Inflammatory macrophage treated with lipopolysaccharide for 4 hours (primary cell): ENCODE measurements at places on chromosomes 2 and 18.

GRCh38 chr2:18597618-18598017 lies 8.2 kb upstream of the NT5C1B start:
- no peak for DNase-seq

- peak; percentile 79 for DNase-seq
Observed at GRCh38 chr2:43519643-43520221, 76.1 kb downstream of the THADA start.

GRCh38 chr2:217979151-217979811 lies 23.5 kb downstream of the TNS1 start:
- no peak for DNase-seq

DNA sequence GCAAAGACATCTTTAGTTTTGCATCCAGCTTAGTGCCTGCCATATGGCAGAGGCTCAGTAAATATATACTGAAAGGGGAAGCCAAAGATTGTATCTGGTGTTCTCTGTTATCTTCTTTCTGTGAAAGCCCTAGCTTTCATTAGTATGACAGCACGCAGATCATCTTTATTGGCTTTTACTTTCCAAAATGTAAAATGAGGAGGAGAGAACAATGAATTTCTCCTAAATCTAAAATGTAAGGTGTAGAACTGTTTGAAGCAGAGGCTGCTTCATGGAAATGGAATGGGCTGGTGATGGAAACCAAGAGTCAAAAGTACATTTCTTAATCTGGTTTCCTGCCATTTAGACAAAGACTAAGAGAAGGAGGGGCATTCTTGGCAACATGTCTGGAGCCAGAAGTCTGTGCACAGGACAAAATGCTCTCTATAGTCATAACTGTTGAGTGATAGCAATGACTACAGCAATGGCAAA lies 1029.9 kb upstream of the PIK3C3 start:
- no peak for DNase-seq

DNA sequence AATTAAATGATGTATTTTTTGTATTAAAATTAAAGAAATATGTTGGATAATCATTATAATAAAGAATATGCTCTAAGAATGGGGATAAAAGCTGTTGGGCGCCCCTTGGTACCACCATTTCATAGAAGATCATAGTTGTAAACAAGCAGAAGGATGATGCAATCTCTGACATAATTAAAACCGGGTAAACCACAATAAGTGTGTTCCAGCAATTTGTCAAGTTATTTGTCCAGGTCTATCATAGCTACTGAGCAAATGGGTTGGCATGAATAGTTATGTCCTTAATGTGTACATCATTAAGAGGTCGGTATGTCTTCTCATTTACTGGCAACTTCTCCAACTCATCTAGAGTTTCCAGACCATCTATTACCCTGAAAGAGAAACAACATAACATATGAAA lies 6.7 kb upstream of the CLK1 start:
- no peak for DNase-seq

DNA sequence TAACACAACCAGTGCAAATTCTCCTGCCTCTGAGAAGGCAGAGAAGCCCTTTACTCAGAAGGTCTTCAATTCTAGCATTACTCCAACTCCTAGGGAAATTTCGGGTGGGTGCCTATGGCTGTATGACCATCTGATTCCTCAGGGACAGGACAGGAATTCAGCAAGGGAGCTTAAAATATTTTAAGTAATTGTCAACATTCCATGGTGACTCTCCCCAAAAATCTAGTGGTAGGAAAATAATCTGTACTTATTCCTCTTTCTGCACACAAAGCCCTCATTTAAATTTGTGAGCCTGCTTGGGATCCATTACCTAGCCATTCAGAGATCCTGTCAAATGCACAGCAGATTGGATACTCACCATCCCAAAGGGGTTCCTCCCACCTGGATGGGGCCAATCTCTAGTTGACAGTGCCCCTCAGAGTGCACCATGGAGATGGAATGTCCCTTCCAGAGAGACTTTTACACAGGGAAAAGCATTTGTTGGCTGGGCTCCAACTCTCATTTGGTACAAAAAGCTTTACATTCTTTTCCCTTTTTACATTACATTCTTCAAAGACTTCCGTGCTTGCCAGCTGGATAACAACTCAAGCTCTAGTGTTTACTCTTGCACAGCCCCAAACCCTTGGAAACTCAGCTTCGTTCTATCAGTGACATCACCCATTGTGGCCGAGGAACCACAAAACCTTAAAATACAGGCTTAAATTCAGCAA lies 3.1 kb upstream of the TMEM150A start:
- DNase-seq = no peak

GRCh38 chr2:126766969-126767296 lies 111.0 kb downstream of the GYPC start:
- no peak for DNase-seq

DNA sequence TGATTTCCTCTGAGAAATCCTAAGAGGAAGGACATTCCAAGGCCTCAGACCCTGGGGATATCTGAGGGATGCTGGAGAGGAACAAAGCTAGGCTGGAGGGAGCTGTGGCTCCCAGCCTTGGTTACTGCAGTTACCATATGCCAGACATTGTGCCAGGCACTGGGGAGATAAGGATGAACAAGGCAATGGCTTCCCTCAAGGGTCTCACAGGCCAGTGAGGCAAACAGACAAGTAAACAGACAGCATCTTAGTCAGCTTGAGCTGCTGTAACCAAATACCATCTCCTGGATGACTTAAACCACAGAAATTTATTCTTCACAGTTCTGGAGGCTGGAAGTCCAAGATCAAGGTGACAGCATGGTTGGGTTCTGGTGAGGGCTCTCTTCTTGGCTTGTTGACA lies 91.8 kb downstream of the SKA1 start:
- no peak for DNase-seq

DNA sequence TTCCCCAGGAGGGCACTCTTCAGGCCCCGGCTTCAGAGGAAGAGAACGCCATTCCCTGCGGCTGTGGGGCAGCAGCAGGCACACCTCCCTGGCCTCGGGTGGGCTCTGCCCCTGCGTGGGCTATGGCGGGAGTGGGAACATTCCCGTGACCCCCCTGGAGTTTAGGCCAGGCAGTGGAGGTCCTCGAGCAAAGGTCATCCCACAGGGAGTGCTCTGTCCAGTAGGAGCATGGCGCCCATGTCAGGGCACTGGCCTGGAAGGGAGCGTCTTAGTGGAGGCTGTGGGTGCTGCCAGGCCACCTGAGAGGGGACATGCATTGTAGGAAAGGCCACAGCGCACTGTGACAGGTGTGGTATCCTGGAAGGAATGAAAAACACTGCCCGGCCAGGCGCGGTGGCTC lies 9.2 kb upstream of the NFATC1 start:
- DNase-seq = no peak

DNA sequence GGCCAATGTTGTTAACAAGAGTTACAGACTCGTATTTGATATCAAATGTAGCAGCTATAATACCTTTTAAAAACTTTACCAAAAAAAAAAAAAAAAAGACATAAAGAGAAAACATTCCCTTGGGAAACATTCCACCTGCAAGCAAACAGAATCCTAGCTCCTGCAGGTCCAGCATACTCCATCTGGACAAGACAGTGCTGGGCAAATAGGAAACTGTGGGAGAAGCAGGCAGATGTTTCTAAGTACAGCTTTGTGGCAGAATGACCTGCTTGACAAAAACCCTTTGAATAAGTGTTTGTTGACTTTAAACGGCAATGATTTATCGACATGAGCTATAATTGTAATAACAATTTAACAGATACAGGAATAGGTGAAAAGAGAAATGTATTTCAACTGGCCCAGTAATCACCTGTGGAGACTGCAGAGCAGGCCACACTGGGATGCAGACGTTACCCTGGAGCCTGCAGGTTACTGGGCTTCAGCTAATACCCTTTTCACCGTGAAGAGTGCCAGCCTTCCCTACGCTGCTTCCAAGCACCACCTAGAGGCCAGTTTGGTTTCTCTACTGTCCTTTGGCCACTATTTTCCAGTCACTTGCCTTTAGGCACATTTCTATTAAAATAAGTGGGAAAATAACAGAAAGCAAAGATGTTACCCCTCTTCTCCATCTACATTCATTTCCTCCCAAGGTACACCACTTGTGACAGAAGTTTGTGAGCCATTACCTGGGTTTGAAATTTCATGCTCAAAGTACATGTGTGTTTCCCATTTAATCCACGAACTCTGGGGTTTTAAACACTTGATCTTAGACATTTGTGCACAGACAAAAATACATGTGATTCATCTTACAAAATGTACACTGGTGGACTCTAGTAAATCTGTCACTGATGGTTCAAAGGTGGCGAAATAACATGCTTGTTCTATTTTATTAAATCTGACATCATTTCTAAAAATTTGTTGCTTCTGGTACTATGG lies 96.9 kb upstream of the ZNF397 start:
- peak; percentile 40 for DNase-seq

DNA sequence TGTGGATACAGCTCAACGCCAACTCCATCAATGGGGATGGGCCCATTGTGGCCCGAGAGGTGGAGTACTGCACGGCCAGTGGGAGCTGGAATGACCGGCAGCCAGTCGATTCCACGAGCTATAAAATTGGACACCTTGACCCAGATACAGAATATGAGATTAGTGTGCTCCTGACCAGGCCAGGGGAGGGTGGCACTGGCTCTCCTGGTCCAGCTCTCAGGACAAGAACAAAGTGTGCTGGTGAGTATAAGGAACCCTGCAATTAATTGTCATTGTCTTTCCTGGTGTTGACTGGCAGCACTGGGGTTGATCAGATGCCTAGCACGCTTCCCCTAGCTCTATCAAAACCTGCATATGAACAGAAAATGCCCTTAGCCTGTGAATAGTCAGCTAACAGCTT lies 388.1 kb downstream of the PTPRM start:
- no peak for DNase-seq

DNA sequence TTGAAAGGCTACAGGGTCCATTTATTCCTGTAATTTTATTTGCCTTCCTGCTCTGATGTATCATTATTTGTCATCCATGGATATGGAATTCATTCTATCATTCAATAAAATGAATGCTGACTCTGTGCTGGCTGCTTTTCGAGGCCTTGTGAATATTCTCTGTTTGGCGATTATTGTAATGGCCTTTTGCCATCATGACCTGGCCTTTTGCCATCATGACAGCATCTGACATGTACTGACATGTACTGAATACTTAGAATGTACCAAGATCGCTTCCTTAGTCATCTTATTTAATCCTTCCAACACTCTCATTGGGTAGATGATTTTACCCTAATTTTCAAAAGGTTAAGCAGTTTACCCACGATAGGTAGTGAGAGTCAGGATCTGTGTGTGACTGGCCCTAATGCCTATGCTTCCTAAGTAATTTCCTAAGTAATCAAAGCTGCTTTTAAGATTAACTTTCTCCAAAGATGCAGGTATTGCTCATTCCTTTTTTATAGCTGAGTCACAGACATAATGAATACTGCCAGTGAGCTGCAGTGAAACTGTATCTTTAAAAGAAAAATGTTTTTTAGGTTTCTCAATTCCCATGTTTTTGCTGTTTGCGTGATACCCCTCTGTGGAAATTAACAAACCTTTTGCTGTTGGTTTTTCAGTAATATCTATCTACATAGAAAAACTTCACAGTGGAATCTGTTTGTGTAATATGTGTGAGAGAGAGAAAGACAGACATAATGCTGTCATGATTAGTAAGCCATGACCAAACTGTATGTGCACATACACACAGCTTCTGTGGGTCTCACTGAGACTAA lies 127.8 kb downstream of the CERS6 start:
- peak; percentile 27 for DNase-seq

DNA sequence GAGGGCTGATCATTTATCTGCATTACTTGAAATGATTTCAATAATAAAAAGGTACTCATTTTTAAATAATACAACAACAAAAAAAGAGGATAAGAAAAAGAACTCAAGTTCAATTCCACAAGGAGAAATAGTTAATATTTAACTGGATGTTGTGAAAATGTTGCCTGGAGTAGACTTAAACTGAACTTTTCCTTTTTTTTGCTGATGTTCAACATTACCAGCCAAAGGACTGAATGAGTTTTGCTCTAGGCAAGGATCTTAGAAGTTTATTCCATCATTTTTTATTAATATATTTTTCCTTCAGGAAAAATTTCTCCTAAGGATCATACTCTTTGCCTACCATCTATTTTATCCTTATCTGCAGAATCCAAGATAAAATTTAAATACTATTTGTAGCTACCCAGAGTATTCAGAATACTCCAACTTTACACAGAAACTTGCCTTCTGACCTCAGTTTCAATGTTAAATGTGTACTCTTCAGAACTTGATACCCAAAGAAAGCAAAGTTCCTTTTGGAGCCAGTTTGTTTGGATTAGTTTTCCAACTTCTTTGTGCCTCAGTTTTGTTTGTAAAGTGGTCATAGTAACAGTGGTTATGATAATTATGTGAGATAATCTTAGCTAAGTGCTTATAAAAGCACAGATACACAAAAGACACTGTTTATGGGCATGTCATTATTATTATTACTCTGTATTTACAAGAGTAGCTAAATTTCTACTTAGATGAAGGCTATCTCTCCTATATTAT lies 12.8 kb downstream of the CKAP2L start:
- DNase-seq = no peak

- no peak for DNase-seq
Observed at GRCh38 chr2:439077-439476, 151.2 kb upstream of the ALKAL2 start.

- DNase-seq = peak; percentile 99
Observed at GRCh38 chr2:119283873-119284331, 60.3 kb downstream of the STEAP3 start.

DNA sequence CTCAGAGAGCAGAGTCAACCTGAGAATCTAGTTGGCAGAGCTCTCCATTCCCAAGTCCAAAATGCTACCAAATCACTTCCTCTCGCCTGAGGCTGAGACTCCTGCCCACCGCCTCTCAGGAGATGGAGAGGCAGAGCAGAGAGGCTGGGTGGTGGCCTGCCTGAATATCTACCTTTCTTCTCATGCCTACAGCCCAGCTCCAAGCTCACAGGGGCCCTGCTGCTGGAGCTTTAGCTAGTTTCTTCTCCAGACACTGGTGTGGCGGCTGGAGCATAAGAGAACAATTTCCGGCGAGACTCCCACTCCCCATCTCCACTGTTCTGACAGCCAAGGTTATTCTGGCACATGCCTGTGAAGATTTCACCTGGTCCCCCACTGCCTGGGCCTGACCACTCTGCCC lies 8.1 kb upstream of the CYP26B1 start:
- no peak for DNase-seq
